ENCODE measurements at places on chromosomes 7 and 10.
A peak's percentile ranks its signal among the peaks of the same experiment; 100 is the strongest.

- no peak for DNase-seq
- H3K27ac ChIP-seq = peak overlapping the region; percentile 54
Observed at GRCh38 chr7:158976849-158977593, 120.7 kb downstream of the DYNC2I1 start.

- H3K4me3 ChIP-seq = no peak overlapping the region
- peaks cover 18% of the 10 kb centered on the region for H3K27me3 ChIP-seq
- DNase-seq = no peak
- no peaks in the 10 kb centered on the region for H3K4me1 ChIP-seq
Observed at GRCh38 chr10:11063856-11064255, 46.2 kb downstream of the CELF2 start.

DNA sequence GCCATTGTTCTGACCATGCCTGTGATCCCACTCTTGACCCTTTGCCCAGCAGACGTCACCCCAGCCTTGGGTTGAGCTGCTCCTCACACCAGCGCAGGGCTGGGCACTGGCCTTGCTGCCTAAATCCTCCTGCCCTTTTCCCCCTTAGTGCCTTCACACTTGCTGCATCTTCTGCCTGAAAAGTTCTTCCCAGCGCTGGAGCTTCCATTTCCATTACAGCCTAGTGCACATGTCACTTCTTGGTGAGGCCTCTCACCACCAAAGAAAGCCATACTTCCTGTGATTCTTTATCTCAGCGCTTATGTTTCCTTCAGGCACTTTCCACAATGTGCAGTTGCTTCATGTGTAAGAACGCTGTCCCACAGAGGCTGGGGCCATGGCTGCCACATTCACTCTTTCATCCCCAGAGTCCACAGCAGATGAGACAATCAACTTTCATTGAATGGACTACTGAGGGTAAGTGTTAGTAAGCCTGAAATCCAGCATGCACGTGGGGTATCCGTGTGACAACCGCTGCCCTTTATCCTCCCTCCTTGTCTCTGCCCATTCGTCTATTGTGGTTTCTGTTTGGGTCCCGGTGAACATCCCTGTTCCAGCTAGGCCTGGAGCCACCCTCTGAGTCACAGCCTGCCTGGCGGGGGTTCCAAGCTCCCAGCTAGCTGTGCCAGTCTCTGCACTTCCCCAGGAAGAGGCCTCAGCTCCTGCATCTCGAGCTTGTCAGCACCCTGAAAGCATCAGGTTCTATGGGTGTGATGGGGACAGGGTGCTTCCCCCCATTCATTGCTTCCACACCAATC is 37.3 kb downstream of the ADRA2A start:
- no peak overlapping the region for H3K27ac ChIP-seq
- no peaks in the 10 kb centered on the region for H3K36me3 ChIP-seq
- H3K27me3 ChIP-seq = no peaks in the 10 kb centered on the region
- DNase-seq = peak; percentile 25

GRCh38 chr10:74969530-74969929 is 141.9 kb upstream of the SAMD8 start:
- H3K36me3 ChIP-seq = peaks cover 8% of the 10 kb centered on the region
- H3K4me1 ChIP-seq = peaks cover 27% of the 10 kb centered on the region
- no peak overlapping the region for H3K27ac ChIP-seq
- H3K27me3 ChIP-seq = no peaks in the 10 kb centered on the region
- H3K4me3 ChIP-seq = no peak overlapping the region

GRCh38 chr7:38452681-38453108 is 178.5 kb downstream of the AMPH start:
- no peak overlapping the region for H3K27ac ChIP-seq
- no peak overlapping the region for H3K4me3 ChIP-seq
- no peaks in the 10 kb centered on the region for H3K36me3 ChIP-seq

- H3K27ac ChIP-seq = peak overlapping the region; percentile 34
- peaks cover 65% of the 10 kb centered on the region for H3K4me1 ChIP-seq
- DNase-seq = no peak
- no peaks in the 10 kb centered on the region for H3K27me3 ChIP-seq
- peaks cover 9% of the 10 kb centered on the region for H3K36me3 ChIP-seq
Observed at GRCh38 chr10:79093658-79094411, 25.1 kb downstream of the ZMIZ1 start.

DNA sequence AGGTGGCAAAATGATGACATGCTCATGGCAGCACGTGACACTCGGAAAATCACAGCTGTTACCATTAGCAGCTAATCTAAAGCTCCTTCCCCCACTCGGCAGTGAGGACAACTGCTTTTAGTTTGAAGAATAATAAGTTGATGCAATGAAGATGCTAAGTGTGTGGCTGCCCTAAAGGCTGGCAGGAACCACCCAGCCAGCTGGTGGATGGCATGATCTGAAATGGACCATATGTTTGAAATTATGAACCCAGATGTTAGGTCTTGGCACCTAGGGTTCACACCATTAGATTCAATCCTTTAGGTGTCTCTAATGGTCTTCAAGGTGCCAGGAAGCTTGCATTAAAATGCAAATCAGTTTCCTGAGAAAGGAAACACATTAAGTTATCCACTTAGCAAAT is 230.1 kb downstream of the WDR11 start:
- no peak overlapping the region for H3K27ac ChIP-seq
- peaks cover 65% of the 10 kb centered on the region for H3K4me1 ChIP-seq
- H3K4me3 ChIP-seq = no peak overlapping the region
- no peaks in the 10 kb centered on the region for H3K36me3 ChIP-seq
- DNase-seq = no peak

GRCh38 chr10:30192846-30193608 is 133.6 kb upstream of the JCAD start:
- DNase-seq = no peak
- H3K4me3 ChIP-seq = no peak overlapping the region
- H3K4me1 ChIP-seq = peaks cover 20% of the 10 kb centered on the region
- no peaks in the 10 kb centered on the region for H3K36me3 ChIP-seq

- H3K4me3 ChIP-seq = no peak overlapping the region
- DNase-seq = no peak
- H3K36me3 ChIP-seq = no peaks in the 10 kb centered on the region
- no peak overlapping the region for H3K27ac ChIP-seq
- no peaks in the 10 kb centered on the region for H3K27me3 ChIP-seq
Observed at GRCh38 chr10:36443233-36443632, 682.2 kb upstream of the ANKRD30A start.

- H3K27ac ChIP-seq = no peak overlapping the region
- no peak for DNase-seq
- no peaks in the 10 kb centered on the region for H3K4me1 ChIP-seq
- peaks cover 32% of the 10 kb centered on the region for H3K36me3 ChIP-seq
- H3K4me3 ChIP-seq = no peak overlapping the region
Observed at GRCh38 chr7:131338173-131338572, 10.5 kb downstream of the MKLN1 start.

GRCh38 chr10:90787393-90788198 is 70.2 kb downstream of the HTR7 start:
- H3K4me1 ChIP-seq = no peaks in the 10 kb centered on the region
- H3K4me3 ChIP-seq = no peak overlapping the region
- peaks cover 19% of the 10 kb centered on the region for H3K27me3 ChIP-seq

- peaks cover 16% of the 10 kb centered on the region for H3K4me1 ChIP-seq
- peak within 1 kb of the TSS; percentile 72 for H3K27ac ChIP-seq
- DNase-seq = peak; percentile 86
- peak within 1 kb of the TSS; percentile 94 for H3K4me3 ChIP-seq
Observed at GRCh38 chr7:27156508-27156898, at the start of gene HOXA7. Gene HOXA7, minus strand, starts transcription at chr7:27156675. Its CDS starts 130 bp downstream, at chr7:27156545.

DNA sequence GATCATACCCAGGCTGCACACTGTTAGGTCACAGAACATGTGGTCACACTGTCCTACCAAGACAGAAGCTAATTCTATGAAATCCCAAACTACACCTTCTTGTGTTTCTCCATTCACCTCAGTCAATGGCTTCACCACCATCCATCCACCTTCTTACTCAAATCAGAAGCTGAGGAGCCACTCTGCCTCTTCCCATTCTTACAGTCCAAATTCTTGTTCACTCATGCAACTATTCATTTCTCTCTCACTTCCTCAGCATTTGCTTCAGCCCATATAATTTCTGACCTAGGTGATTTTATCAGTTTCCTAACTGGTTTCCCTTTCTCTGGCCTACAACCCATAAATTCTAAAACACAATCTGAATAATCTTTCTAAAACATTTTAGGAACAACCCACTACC is 229.2 kb downstream of the LRRN3 start:
- no peaks in the 10 kb centered on the region for H3K27me3 ChIP-seq
- H3K4me1 ChIP-seq = no peaks in the 10 kb centered on the region
- H3K4me3 ChIP-seq = no peak overlapping the region
- H3K36me3 ChIP-seq = no peaks in the 10 kb centered on the region
- no peak overlapping the region for H3K27ac ChIP-seq

- H3K4me3 ChIP-seq = no peak overlapping the region
- DNase-seq = no peak
- peak overlapping the region; percentile 79 for H3K27ac ChIP-seq
- H3K4me1 ChIP-seq = peaks cover 30% of the 10 kb centered on the region
Observed at GRCh38 chr10:71746344-71747037, 26.8 kb downstream of the VSIR start.

DNA sequence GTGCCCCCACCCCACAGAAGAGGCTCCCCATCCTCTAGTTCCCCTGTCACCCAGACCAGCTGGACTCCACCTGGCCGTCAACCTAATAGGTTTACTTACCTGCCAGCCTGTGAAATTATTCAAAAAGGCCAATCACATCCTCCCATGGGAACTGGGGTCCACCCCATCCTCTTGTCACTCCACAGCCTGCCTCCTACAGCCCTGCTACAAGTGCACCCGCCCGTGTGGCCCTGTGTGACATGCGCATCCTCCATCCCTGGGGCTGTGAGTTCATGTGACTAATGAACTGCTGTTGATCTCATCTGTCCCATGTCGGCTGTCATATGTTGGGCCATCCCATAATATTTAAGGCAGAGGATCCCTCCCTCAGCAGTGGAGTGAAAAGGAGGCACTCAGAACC is 39.4 kb downstream of the AOC1 start:
- no peaks in the 10 kb centered on the region for H3K4me1 ChIP-seq
- no peak for DNase-seq
- H3K27me3 ChIP-seq = peaks cover 19% of the 10 kb centered on the region
- no peak overlapping the region for H3K4me3 ChIP-seq
- H3K27ac ChIP-seq = no peak overlapping the region
- H3K36me3 ChIP-seq = peaks cover 4% of the 10 kb centered on the region

- peak overlapping the region; percentile 95 for H3K27ac ChIP-seq
- H3K4me3 ChIP-seq = peak overlapping the region; percentile 73
- H3K27me3 ChIP-seq = no peaks in the 10 kb centered on the region
- DNase-seq = no peak
- no peaks in the 10 kb centered on the region for H3K36me3 ChIP-seq
Observed at GRCh38 chr10:3468919-3469638, 296.5 kb upstream of the PITRM1 start.

DNA sequence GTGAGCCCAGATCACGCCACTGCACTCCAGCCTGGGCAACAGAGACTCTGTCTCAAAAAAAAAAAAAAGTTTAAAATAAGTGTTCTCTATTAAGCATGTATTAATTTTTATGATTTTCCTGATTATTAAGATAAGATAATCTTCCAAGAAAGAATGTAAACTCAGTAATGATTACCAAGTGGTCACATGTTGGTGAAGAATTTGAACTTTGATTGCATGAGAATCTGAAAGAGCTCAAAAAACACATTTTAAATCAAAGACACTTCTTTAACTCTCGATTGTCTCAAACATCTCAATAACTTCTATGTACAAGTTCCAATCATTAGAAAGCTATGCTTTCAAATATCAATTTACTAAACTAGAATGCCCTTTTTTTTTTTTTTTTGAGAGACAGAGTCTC is 33.8 kb downstream of the SNX8 start:
- H3K27ac ChIP-seq = no peak overlapping the region
- H3K4me1 ChIP-seq = peaks cover 20% of the 10 kb centered on the region
- H3K27me3 ChIP-seq = no peaks in the 10 kb centered on the region
- H3K36me3 ChIP-seq = peaks cover 3% of the 10 kb centered on the region
- H3K4me3 ChIP-seq = no peak overlapping the region
- no peak for DNase-seq

DNA sequence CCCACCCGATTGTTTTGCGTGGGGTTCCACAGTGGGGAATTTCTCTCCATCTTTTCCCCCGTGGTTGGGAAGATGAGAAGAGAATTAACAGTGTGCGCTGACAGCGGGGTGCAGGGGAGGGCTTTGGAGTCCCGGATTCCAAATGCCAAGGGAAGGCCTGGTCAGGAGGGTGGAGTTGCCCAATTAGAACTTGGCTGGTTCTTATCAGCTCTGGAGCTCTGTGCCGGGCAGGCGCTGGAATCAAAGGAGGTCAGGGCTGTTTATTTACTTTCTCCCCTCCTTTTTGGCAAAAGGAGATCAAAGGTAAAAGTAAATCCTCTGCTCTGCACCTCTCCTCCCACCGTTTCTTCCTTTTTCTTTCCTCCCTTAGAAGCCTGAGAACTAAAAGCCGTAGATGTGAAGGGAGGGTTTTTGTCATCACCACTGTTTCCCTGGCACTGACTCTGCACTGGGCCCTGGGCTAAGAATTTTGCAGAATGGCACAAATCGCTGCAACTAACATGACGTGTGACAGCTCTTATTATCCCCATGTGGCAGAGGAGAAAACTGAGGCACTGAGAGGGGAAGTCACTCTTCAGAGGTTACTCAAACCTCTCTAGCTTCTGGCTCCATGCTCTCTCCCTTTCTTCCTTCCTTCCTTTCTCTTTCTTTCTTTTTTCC is 95.2 kb upstream of the ZNF716 start:
- no peak overlapping the region for H3K27ac ChIP-seq
- H3K4me3 ChIP-seq = no peak overlapping the region
- DNase-seq = no peak

DNA sequence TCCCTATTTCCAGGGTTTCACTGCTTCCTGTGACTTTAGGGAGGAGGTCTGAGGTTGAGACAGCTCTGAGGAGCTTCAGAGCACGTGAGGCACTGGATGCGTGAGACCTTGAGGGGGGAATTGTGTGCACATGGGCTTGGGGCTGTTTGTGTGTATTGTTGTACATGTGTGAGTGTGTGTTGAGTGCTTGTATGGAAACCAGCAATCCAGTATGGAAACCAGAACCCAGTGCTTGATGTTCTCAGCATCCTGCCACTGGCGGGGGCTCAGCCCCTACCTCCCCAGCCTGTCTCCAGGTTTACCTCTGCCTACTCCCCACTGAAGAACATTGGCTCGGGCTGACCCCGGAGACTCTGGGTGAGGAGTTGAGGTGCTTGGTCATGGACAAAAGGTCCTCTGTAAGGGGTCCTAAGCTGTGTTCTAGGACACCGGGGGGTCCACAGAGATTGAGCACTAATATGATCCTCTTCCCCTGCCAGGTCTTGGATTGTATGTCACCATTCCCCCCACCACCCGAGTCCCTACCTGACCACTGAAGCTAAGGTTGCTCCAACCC is 20.8 kb downstream of the SFTPD start:
- H3K4me1 ChIP-seq = no peaks in the 10 kb centered on the region
- no peaks in the 10 kb centered on the region for H3K36me3 ChIP-seq
- DNase-seq = no peak
- peaks cover 32% of the 10 kb centered on the region for H3K27me3 ChIP-seq

DNA sequence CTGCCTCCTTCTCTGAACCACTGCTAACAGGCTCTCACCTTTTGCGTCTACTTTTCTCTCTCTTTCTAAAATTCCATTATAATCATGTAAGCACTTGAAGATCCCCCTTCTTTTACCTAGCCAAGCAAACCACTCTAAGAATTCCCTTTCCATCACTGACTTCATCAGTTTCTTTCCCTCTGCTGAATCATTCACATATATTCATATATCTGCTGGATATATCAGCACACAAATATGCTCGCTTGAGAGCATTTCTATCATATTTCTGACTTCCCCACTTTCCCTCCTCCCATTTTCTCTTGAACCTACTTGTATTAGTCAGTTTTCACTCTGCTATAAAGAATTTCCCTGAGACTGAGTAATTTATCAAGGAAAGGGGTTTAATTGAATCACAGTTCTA is 84.2 kb upstream of the LRRN3 start:
- H3K27ac ChIP-seq = no peak overlapping the region
- H3K4me3 ChIP-seq = no peak overlapping the region
- H3K27me3 ChIP-seq = no peaks in the 10 kb centered on the region
- H3K4me1 ChIP-seq = no peaks in the 10 kb centered on the region
- no peak for DNase-seq

All from type B pancreatic cell (in vitro differentiated cells).